ENCODE measurements at places on chromosomes 6 and 20. TPM values are rescaled to one million over a fixed set of nuclear protein-coding genes. Genes with fewer than 3 reads are reported as not detected.

DNA sequence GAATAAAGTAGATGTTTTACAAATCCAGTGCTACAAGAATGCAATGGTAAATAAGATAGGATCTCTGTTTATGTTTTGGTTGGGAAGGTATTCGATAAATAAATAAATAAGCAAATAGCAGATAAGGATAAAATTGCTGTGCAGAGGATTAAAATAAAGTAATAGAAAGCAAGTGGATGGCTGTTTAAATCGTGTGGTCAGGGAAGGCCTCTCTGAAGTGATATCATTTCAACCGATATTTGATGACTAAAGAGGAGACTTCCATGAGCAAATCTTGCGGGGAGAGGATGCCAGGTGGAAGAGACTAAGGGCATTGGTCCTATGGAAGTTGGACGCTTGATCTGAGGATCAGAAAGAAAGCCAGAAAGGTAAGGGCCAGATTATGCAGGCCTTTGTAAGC, 92.0 kb upstream of the CCN2 start:
- DNase-seq: no peak

GRCh38 chr6:164911873-164912580, 397.4 kb downstream of the C6orf118 start:
- DNase-seq: no peak

GRCh38 chr6:43172104-43173007, 1.3 kb downstream of the SRF start:
- no peak for DNase-seq

GRCh38 chr6:142830116-142830710, 114.8 kb downstream of the HIVEP2 start:
- no peak for DNase-seq

DNA sequence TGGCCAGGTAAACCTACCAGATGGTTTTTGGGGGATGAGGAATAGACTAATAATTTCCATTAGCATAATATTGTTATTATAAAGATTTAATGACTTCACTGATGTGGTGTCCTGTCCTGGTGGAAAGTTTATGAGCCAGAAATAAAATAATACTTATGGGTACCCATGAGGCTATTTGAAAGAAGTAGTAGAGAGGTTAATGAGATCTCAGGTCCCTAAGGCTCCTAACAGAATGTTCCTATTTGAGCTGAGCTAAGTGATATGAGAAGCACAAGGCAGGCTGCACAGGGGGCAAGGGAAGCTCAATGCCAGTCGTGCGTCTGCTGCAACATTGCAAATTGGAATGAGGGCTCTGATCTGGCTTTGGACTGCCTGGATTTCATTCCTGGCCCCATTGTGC, 174.1 kb downstream of the BMP2 start:
- DNase-seq: no peak

DNA sequence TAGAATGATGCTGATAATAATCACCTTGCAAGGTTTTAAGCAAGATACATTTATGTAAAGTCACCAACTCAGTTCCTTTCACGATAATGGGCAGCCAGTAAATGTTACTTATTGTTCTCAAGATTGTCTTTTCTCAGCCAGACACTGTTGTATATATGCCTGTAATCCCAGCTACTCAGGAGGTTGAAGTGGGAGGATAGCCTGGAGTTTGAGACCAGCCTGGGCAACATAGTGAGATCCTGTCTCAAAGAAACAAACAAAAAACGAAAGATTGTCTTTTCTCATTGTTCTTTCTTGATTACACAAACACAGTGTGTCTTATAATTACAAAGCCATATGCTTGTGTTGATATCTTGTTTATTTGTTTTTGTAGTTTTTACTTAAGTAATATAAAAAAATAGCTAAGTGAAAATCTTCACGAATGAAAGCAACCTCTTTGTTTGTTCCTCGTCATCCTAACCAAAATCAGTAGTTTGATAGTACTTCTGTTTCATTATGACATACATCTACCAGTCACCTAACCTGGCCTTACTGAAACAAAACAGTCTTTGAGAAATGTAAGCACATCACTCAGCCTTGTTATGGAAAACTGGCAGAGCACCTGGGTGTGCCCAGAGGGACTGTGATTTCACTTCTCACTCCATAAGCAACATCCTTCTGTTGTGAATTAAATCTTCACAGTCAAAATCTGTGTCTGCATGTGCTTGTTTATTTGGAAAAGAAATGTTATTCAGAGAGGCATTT, 436.2 kb upstream of the SOX4 start:
- no peak for DNase-seq

DNA sequence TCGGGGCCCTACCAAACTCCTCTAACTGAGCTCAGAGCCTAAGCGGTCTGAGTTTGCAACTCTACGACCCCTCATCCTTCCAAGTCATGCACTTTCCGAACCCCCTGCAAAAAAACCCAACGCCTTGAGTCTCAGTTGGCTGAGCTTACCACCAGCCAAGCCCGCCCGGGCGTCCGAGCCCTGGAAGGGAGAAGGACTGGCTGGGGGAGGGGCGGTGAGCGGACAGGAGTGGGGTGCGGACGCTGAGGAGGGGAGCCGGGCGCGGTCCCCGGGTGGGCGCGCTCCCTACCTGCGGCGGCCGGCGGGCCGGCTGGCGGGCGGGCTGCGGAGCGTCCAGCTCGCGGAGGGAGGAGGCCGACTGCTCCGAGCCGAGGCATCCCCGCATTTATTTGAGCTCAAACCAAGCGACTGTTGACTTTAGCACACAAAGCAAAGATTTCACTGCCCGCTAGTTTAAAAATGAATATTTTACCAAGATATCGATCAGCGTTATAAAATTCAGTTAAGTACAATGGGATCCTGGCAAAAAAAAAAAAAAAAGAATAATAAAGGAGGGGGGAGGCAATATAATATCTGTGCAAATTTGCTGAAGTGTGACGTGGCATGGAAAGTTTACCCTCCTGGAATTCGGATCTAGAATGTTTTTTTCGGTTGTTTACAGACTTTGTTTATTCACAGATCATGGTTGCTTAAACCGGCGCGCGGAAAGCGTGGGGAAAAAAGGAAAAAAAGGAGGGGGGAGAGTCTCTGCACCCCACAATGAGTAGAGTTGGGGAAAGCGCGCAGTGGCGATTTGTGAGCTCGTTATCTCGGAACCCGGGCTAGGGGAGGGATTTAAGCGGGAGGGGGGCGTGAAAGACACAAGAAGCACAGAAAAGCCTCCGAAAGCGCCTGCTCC, 5.9 kb downstream of the FOXA2 start:
- no peak for DNase-seq

- DNase-seq: no peak
Measured at GRCh38 chr6:37612475-37612874, 85.2 kb downstream of the MDGA1 start.

The CD93 gene
- 39.5 TPM for polyA plus RNA-seq

The METTL24 gene
- polyA plus RNA-seq: 15.5 TPM

The ZBP1 gene
- polyA plus RNA-seq: 0.06 TPM

The PRL gene
- polyA plus RNA-seq: not detected

The PRPH2 gene
- polyA plus RNA-seq: 1.8 TPM

Measured in right renal cortex interstitium (tissue), 3 donors.